ENCODE measurements at places on chromosomes 13 and 19. TPM values are rescaled to one million over a fixed set of nuclear protein-coding genes. Genes with fewer than 3 reads are reported as not detected.

DNA sequence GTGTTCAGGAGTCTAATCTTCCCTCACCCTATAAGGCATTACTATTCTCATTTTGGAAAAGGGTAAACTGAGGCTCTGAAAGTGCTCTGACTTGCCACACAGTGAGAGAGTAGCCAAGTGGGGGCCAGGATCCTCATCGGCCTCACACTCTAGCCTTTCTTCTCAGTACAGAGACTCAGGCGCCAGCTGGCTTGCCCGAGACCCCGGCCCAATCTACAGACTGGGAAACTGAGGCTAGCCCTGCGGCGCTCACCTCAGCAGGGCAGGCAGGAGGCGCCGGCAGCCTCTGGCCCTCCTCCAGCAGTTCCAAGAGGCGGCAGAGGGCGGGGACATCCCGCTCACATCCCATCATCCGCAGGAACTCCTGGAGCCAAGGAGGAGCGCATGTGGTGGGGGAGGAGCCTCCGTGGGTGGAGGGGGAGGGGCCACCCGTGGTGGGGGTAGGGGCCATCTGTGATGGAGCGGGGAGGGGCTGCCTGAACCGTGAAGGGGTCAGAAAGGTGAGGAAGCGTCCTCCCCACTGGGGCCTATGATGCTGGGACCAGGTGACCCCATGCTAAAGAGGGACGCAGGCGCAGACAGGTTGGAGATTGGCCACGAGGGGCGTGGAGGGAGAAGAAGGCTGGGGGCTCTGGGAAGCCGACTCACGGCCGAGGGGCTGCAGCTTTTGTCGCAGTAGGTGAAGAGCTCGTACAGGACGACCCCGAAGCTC lies 8.7 kb upstream of the INSL3 start:
- peak; percentile 61 for DNase-seq

DNA sequence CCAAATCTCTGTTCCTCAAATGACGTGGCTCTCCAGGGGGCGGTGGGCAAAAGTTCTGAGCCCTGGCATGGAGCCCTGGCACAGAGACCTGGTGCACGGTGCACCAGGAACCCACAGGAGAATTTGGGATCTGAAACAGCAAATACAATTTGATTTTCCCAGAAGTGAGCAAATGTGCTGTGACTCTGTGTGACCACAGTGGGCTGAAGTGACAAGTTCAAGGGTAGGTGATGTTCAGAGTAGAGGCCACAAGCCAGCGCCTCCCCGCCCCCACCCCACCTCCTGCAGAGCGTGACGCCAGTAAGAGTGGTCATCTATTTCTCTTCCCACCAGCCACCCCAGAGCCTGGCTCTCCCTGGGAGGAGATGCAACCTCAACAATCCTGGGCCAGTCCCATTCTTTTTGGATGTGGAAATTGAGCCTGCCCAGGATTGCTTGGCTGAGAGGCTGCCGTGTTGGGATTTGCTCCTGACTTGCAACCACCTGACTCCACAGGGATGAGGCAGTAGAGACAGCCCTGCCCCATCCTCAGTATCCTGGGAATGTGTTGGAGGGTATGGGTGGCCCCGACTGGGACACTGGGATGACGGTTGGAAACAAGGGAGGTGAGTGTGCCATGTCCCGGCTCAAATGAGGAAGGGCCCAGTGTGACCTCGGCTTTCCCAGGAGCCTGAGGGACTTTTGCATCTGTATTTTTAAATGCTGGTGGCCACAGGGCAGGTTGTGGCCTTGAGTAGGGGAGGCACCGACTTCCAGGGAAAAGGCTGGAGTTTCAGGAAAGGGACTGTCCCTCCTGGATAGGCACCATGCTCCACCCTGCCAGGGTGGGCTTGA lies 11.1 kb upstream of the BCL3 start:
- DNase-seq: no peak

DNA sequence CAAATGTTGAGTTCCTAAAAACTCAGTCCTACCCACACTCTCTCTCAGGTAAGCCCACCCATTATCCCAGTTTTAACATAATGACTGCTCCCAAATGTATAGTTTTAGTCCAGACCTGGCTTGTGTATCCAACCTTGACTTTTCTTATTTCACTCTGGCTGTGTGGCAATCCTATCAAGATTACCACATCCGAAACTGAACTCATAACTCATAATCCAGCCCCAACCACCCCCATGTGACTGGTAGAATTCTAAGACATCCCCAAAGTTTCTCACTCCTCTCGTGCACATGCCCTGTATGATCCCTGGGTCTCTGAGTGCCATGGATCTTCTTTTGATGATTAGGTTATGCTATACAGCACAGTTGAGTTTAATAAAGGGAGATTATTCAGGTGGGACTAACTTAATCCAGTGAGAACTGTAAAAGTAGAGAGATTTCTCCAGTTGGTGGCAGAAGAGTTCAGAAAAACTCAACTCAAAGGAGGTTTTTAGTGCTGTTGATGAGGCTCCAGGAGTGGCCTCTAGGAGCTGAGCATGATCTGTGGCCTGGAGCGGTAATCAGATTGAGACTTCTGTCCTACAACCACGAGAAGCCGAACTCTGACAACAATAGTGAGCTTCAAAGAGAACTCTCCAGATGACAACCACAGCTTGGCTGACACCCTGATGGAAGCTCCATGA lies 413.4 kb downstream of the ZNF536 start:
- peak; percentile 25 for DNase-seq

GRCh38 chr19:38846097-38846496 lies 3.7 kb downstream of the HNRNPL start:
- no peak for DNase-seq

DNA sequence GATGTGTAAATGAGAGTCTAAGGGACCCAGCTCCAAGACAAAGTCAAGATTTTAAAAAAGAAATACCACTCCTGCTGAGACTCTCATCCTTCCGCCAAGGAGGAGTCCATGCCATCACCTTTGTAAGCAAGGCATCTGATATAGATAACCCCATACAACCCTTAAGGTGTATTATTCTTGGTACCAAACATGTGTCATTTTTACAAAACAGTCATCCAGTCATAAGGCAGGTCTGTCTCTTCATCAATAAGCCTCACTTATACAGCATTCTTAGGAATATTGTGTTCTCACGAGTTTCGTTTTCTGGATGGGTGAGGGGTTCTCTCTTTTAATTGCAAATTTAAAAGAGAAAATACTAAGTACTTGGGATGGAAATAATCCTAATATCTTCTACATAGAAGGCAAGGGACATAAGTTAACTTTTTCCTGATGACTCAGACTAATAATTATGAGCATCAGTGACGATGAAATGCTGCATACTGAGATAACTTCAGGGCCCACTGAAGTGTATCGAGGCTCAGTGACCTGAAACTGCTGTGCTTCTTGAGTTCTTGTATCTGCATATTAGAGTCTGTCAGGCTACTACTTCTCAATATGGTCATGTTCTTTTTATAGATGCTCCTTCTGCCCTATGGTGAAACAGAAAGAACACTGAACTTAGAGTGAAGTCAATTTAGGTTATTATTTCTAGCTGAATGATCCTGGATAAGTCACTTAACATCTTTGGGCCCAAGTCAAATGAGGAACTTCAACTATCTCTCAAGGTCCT lies 166.6 kb downstream of the KLF12 start:
- DNase-seq: no peak

DNA sequence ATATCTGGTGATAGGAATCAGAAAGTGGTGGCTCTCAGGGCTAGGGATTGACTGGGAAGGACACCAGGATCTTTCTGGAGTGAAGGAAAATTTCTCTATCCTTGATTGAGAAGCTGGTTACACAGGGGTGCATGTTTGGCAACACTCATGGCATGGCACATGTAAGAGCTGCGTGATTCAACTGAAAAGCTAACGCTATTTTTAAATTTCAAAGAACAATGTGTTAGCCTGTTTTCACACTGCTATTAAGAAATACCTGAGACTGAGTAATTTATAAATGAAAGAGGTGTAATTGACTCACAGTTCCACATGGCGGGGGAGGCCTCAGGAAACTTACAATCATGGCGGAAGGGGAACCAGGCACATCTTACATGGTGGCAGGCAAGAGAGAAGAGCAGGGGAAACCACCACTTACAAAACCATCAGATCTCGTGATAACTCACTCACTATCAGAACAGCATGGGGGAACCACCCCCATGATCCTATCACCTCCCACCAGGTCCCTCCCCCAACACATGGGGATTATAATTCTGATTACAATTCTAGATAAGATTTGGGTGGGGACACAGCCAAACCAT lies 7.4 kb downstream of the SIGLEC8 start:
- DNase-seq: no peak

DNA sequence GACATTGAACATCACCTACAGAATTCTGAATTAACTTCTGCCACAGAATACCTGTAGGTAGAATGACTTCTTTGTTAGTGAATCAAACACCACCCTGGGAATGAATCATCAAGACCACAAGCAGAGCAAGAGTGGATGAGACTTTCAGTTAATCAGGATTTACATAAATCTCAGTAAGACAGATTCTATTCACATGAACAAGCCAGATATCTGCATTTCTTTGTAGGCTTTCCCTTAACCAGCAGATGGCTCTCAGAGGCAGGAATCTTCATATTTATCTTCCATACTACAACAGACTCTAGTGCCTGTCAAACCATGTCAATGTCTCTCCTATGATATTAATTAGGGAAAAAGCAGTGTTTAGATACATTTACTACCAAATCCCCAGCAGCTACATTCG lies 412.1 kb downstream of the KLF12 start:
- no peak for DNase-seq

GRCh38 chr19:32771596-32771995 lies 52.0 kb downstream of the TDRD12 start:
- no peak for DNase-seq

- peak; percentile 25 for DNase-seq
Measured at GRCh38 chr19:41821003-41821735, 23.3 kb downstream of the LYPD4 start.

DNA sequence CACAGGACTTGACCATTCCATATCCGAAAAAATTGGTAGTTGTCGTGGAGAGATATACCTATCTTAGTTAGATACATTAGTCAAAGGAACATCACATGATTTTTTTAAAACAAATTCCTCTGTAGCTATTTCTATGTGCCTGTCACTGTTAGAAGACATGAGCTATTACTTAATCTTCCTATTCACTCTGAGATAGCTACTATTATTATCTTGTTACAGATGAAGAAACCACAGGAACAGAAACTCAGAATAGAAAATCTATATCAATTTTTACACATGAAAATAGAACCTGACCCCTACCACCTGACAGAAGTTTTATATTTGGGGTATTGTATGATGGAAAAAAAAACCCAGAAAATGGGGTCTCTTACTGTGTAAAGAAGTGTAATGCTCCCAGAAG lies 68.9 kb upstream of the TDRD3 start:
- DNase-seq: no peak

- DNase-seq: no peak
Measured at GRCh38 chr13:72552731-72553130, 174.7 kb downstream of the MZT1 start.

- DNase-seq: no peak
Measured at GRCh38 chr13:113327391-113327765, 30.3 kb downstream of the LAMP1 start.

GRCh38 chr13:40652588-40652940 lies 13.9 kb downstream of the FOXO1 start:
- no peak for DNase-seq

- DNase-seq: no peak
Measured at GRCh38 chr19:46946611-46947238, 72.9 kb upstream of the NPAS1 start.

DNA sequence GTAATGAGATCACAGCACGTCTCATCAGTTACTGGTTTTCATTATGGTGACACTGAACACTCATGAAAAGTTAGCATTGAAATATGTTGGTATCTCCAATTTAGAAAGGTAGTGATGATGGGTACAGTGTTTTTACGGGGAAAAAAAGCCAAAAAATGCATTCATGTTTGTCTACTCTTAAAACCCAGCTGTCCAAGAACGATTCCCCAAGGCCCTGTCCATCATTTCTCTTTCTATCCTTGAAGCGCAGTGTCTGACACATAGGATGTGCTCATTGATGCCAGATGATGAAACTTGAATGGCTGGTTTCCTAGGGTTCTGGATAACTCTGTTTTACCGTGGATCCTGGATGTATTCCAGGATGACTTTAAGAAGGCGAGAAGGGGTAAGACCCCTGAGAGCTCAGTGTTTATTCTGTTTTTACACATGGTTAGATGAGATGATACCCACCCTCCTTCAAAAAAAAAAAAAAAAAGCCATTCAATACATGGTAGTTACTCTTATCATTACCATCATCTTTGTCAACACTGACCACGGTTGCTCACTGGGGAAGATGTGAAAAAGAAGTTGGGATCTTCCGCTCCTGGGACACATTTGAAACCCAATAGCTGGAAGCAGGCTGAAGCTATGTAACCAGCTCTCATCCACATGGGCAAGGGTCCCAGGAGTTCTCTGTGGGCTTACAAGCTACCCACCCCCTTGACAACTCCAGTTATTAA lies 22.5 kb downstream of the SERP2 start:
- no peak for DNase-seq

DNA sequence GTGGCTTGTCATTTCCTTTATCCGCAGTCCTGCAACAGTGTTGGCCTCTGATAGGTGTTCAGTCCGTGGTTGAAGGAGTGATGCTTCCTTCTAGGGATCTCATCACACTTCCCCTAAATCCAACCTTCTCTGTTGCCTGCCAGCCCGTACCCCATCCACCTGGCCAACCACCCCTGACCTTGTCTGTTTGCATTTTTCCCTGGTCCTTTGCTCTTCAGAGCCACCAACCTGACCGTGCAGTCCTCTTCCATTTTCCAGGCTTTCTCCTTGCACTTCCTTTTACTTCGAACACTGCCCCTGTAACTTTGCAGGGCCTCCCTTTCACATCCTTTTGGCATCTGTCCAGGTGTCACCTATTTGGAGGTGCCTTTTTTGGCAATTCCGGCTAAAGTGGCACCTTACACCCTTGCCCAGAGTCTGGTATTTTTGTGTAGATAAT lies 696 bp downstream of the ZNF460 start:
- DNase-seq: no peak

- DNase-seq: no peak
Measured at GRCh38 chr19:3981373-3981735, 3.9 kb downstream of the EEF2 start.

DNA sequence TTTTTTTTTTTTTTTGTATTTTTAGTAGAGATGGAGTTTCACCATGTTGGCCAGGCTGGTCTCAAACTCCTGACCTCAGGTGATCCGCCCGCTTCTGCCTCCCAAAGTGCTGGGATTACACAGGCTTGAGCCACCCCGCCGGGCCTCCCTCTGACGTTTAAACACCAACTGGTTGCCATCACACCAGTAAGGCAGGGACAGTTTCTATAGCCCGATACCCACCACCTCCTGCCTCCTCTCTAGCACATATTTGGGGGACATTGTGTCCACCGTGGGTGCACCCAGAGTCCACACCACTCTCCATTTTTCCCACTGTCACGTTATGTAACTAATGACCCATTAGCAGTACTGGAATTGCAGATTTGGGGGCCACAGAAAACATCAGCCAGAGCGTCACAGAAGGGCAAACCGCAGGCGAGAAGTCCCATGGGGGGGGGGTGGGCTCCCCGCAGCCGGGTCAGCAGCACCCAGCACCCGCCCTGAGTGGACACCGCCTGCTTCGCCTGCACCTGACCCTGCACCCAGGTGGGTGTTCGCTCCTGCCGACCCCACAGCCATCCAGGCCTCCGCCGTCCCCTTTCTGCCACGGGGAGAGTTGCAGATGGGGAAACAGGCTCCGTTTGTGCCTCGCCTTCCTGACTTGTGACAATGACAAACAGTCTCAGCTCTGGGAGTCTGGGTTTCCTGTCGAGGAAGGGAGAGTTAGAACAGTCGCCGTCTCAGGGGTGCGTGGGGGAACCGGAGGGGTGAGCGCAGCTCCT lies 3.6 kb downstream of the ONECUT3 start:
- DNase-seq: no peak

GNG8 gene
- not detected for total RNA-seq

PEX11G gene
- total RNA-seq: 20.9 TPM

TSC22D1 gene
- total RNA-seq: 189 TPM

ZNF530 gene
- 9.8 TPM for total RNA-seq

SIGLEC11 gene
- total RNA-seq: 8.5 TPM

LILRA5 gene
- 1.1 TPM for total RNA-seq

TMPRSS9 gene
- total RNA-seq: 9.8 TPM
